ENCODE measurements at places on chromosomes 3 and 15.

GRCh38 chr3:73475175-73475574, 149.6 kb downstream of the PDZRN3 start:
- DNase-seq, result no peak

DNA sequence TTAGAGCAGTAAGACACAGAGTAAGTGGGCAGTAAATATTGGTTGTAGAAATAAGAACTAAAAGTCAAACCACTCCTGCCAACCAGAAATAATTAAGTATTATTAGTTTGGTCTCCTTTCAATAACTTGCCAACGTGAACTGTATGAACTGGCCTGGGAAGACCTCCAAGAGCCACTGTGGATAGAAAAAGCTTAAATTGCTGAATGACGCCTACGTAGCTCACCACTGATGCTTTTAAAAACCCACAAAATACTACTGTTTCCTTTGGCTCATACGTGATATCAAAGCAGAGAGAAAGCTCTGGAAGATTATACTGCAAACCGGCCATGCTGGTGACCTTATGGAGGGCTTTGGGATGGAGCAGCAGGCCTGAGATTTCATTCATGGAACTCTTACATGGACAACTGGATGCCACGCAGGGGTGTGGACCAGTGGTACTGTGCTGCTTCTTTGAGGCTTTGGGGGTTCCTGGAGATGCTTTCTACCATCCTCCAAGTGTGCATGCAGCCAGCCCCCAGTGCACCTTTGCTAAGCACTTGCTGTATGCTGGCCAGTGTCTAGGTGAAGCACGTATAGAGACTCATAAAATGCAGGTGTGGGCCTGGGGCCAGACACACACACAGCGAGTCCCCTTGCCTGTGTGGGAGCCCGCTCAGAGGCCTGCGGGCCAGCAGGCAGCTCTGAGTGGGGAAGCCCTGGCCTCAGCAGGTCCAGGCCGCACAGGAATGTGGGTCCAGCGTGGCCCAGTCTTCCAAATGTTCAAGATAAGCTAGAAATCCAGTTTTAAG, 66.8 kb downstream of the ABTB1 start:
- no peak for DNase-seq

GRCh38 chr3:24582431-24583403, 88.1 kb upstream of the THRB start:
- DNase-seq, result no peak

DNA sequence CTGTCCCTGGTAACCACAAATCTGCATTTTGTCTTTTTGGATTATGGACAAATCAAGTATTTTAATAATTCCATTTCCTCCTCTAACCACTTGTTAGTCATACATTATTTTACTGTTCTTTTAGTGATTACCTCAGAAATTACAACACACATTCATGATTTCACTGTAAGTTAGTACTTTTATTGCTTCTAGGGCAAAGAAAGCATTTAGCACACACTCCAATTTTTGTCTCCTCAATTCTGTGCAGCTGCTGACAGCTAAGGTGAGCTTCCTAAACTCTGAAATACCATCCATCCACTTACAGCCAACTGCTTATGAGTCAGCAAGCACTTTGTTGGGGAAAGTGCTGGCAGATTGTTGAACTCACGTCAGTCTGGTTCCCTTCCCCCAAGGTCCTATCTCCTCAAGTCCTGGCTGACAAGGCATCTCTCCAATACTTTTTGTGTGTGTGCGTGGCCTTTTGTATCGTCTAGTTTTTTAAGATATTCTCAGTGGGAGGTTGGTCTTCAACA, 49.4 kb upstream of the TNFAIP8L3 start:
- no peak for DNase-seq

GRCh38 chr3:41502023-41502422, 302.7 kb downstream of the CTNNB1 start:
- no peak for DNase-seq

GRCh38 chr3:61369678-61370077, 118.4 kb upstream of the FHIT start:
- DNase-seq, result no peak

DNA sequence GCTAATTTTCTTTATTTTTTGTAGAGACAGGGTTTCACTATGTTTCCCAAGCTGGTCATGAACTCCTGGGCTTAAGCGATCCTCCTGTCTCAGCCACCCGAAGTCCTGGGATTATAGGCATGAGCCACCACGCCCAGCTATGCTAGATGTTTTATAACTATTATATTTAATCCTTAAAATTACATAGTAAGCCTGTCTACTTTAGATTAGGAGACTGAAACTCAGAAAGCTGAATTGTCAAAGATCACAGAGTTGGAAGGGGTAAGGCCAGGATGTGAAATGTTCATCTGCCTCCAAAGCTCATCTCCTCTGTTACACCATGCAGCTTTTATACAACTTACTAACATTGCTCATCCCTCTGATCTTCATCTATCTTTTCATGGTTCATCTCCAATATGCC, 89.8 kb downstream of the MAP2K5 start:
- no peak for DNase-seq

- no peak for DNase-seq
These were observed 42.7 kb downstream of the FAM174B start for GRCh38 chr15:92612891-92613290.

GRCh38 chr3:5301651-5302297, 114.3 kb downstream of the EDEM1 start:
- no peak for DNase-seq

DNA sequence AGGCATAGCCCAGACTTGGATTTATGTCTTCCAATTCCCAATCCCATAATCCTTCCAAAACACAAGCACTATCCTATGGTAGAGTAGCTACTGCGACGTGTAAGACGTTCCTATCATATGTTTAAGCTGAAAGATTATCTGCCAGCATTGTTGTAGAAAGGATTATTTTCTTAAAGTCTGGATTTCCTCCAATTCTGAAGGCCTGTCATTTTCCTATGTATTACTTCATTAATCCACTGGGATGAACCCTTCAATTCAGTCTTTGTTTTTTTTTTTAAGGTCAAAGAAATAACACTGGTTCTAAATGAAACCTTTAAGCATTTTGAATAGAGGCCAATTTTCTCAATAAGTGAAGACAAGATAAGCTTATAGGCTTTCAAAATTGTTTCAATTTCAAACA, 289.0 kb downstream of the SLC9A9 start:
- no peak for DNase-seq

DNA sequence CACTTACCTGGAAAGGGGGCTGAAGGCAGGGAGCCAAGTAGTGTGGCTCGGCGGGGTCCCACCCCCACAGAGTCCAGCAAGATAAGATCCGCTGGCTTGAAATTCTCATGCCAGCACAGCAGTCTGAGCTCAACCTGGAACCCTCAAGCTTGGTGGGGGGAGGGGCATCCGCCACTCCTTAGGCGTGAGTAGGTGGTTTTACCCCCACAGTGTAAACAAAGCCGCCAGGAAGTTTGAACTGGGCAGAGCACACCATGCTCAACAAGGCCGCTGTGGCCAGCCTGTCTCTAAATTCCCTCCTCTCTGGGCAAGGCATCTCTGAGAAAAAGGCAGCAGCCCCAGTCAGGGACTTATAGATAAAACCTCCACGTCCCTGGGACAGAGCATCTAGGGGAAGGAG, 156.3 kb downstream of the KBTBD8 start:
- DNase-seq, result no peak

- DNase-seq, result no peak
These were observed 50.5 kb upstream of the TEX264 start for GRCh38 chr3:51620543-51620942.

- no peak for DNase-seq
These were observed 272.4 kb downstream of the FOXP1 start for GRCh38 chr3:71310980-71311660.

DNA sequence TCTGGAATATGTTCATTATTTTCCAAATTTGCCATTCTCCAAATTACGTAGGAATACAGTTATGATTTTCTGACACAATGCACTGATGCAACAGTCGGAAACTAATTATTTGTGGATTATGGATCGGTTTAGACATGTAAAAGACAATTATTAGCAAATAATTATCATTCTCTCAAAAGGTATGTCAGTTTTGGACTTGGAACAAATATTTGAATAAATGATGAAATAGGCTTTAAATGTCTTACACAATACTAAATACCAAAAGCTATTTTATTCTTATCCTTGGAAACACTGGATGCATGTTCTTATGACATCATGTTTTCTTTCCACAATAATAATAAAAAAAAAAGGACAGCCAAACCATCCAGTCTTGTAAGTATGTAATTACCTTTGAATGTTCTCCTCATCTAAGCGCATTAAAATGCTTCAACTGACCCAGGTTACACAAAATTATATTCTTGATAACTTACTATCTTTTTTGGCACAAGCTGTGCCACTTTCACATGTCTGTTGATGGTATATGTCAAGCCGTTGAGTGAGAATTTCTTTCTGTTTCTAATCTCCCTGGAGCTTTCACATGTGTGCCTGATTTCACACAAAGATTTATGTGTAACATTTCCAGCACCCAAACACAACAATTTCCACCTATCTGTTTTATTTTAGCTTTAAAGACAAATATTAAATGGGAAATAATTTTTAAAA, 238.5 kb upstream of the ZNF385D start:
- DNase-seq, result no peak

DNA sequence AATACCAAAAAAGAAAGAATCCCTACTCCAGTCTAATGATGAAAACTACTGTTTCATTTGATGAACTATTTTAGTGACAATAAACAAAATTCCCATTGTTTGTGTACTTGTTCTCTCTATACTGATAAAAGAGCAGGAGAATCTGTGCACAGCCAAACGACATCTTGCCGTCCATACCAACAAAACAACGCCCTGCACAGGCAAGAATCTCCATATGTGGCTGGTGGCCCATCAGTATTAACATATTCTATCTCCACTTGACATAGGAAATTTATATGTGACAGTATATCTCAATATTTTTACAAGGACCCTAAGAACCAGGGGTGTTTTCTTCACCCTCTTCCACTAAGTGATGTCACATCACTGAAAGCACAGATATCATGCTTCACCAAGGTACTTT, 279.5 kb downstream of the ULK4 start:
- no peak for DNase-seq

DNA sequence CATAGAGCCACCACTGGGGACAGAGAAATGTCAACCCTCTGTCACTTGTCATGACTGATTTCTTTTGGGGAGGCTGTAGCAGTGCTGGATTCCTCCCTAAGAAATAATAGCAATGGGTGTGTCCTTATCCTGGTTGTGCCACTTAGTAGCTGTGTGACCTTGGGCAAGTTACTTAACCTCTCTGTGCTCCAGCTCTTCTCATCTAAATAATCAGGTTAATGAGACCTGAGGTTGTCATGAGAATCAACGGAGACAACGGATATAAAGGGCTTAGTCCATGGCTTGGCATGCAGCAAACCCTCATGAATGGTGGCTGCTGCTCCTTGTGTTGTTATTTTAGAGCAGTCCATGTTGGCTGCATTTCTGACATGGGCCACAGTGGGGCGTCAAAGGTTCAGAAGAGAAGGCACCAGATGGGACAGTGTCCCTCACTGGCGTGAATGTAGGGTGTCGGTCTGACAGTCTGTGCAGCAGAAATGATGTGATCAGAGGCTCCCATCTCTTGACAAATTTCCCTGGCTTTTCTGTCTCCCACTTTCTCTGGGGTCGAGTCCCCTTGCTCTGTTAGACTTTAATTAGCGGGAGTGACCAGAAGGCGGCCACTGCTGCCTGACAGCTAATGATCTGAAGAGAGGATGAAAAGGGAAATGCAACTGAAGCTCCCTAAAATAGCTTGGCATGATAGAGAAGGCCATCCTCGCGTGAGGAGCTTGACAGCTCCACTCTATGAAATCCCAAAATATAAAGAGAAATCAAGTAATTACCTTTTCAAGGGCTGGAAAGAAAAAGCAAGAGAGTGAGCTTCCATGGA, 209.4 kb downstream of the CADPS start:
- peak; percentile 2 for DNase-seq

DNA sequence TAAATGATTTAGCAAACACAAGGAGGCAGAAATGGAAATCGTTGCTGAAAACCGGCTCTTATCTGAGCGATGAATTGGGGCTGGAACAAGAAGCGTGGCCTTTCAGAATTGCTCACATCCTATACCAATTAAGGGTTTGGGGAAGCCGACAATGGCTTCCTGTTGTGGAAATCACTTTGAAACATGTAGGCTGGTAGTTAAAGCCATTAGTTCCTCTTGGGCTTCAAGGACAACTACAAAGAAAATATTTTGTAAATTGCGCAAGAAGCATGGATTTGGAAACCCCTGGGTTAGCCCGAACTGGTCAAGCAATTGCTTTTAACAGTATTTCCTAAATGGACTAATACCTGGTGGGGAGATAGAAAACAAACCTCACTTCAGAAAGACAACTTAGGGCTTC, 182.4 kb downstream of the ADAMTS9 start:
- DNase-seq, result no peak

- no peak for DNase-seq
These were observed 117.3 kb upstream of the C15orf61 start for GRCh38 chr15:67403428-67404154.

- DNase-seq, result no peak
These were observed 20.0 kb downstream of the GLB1 start for GRCh38 chr3:33076952-33077351.

DNA sequence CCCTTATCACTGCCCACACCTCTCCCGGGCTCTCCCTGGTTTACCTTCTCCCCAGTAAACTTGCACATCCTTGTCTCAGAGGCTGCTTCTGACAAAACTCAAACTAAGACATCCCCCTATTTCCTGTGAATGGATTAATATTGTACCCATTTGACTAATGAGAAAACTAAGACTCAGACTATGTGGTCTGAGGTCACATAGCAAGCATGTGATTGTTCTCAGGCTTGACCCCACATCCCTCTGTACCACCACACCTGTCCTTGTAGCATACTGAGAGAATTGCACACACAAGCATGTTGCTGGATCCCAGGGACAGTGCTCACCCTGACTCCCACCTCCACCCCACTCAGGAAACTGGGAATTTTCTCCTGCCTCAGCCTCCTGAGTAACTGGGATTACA, 90.7 kb upstream of the HES1 start:
- no peak for DNase-seq

DNA sequence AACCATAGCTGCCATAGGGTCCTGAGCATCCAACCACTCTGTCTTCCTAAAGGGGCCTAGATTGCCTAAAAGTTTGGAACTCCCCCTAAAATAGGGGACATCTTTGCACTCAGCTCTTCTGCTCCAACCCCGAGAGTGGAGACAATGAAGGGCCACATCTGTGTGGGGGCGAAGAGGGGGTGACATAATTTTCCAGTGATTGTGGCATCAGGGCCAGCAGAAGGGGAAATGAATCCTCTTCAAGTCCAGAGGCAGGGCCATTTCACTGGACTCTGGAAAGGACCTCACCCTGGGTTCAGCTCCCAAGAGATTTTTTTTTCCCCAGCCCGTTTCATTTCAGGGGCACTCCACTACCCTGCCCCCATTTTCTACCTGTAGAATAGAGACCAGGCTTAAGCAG, 4.6 kb upstream of the ANKRD63 start:
- DNase-seq, result no peak

- peak; percentile 31 for DNase-seq
These were observed 13.9 kb upstream of the USP3 start for GRCh38 chr15:63490345-63491034.

DNA sequence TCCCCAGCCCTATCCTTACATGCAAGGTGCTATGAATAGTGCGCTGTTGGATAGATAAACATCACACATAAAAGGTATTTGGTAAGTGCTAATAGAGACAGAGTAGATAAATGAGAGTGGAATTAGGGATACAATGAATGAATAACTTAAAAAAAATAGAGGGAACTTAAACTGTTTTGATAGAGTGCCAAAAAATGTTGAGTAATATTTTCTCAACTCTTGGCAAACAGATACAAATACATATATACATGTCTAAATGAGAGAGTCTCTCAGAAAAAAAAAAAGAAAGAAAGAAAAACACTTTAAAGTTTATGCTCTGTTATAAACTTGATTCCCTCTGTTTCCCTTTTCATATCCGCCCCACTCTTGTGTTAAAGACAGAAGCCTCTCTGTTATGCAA, 667.4 kb downstream of the ROBO2 start:
- no peak for DNase-seq

GRCh38 chr15:69725275-69725674, 272.7 kb downstream of the RPLP1 start:
- DNase-seq, result no peak
